ENCODE measurements at places on chromosomes 1 and 21.

DNA sequence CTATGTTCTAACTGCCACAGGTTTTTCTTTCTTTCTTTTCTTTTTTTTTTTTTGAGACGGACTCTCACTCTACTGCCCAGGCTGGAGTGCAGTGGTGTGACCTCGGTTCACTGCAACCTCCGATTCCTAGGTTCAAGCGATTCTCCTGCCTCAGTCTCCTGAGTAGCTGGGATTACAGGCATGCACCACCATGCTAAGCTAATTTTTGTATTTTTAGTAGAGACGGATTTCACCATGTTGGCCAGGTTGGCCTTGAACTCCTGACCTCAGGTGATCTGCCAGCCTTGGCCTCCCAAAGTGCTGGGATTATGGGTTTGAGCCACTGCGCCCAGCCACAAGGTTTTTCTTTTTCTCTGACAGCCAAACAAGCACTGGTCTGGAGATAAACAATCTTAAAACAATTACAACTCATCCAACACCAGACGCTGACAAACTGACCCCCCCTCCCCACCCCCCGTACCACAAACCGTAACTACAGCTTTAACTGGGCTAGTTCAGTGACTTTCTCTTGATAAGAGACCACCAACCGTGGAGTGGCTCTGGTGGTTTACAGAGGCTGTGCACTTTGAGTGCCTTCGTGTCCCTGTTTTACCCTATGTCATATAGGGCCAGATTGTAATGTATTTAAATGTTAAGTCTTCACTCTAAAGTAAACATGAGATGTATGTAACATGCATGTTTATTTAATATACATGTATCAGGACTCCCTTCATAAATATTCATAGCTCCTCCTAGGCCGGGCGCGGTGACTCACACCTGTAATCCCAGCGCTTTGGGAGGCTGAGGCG, 19.5 kb upstream of the PUM1 start:
- DNase-seq: no peak

- DNase-seq: no peak
Measured at GRCh38 chr1:51280321-51280978, 44.4 kb downstream of the RNF11 start.

DNA sequence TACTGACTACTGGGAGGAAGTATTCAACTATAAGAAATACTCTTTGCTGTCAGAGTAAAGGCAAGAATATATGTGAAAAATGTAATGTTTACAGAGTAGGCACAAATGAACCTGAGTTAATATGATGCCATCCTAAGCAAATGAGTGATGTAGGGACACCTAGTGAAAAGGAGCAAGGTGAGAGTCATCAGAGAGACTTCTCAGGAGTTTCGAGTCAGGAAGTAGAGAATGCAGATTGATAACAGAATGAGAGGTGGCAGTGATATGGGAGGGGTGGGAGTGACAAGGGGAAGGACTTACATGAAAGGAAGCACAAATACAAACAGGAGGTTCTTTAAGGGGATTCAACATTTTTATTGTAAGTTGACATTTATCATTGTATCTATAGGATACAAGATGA, 10.2 kb downstream of the PRCC start:
- no peak for DNase-seq

DNA sequence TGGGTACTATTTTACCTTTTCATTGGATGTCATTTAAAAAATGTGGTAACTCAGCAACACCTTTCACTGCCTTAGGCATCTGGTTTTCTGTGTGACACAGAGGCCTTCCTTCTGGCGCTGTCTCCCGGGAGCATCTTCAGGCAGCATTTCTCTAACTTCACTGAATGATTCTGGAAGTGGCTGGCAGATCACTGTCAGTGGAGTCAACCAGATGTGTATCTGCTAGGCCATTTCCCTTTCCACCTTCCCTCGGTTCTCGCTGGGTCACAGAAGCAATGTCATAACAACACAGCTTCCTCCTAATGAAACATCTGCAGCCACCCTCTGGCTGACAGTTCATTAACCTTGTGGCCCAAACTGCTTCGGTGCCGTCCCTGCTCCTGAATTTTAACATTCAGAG, 137.8 kb downstream of the KIF26B start:
- no peak for DNase-seq

- DNase-seq: no peak
Measured at GRCh38 chr1:46300673-46301405, 2.6 kb downstream of the LRRC41 start.

DNA sequence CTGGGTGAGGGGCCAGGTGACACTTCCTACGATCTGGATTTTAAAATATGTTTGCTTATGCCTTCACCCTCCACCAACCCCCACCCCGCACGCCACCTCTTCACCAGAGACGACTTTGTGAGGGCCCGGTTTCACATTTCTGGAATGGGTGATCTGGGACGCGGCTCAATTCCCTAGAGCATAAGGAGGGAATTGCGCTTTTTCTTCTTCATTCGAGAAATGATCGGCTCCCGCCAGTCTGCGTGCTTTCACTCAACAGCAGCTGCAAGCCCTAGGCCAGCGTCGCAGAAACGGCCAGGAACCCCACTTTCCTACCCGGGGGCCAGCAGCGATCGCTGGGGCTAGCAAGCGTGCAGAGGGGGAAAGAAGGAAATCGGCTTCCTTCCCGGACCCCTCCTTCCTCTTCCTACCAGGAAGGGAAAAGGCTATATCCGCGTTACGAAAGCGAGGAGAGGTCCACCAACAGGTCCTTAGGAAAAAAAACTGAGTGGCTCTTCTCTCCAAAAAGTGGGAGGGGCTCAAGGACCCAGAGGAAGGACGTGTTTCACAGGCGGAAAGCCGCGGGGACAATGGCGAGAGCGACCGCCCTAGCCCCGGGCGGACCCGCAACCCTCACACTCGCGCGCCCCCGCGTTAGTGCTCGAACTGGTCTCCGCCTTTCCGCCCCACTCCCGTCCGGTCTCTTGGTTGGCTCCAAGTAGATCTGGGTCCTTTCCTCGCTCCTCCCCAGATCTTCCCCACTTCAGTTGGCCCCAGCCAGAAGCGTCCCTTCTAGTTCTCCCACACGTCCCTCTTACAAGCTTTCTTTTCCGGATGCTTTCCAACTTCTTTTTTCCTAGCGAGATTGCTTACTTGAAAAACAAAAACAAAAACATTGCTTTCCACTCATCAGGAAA, 1.1 kb upstream of the ADAMTS1 start:
- no peak for DNase-seq

DNA sequence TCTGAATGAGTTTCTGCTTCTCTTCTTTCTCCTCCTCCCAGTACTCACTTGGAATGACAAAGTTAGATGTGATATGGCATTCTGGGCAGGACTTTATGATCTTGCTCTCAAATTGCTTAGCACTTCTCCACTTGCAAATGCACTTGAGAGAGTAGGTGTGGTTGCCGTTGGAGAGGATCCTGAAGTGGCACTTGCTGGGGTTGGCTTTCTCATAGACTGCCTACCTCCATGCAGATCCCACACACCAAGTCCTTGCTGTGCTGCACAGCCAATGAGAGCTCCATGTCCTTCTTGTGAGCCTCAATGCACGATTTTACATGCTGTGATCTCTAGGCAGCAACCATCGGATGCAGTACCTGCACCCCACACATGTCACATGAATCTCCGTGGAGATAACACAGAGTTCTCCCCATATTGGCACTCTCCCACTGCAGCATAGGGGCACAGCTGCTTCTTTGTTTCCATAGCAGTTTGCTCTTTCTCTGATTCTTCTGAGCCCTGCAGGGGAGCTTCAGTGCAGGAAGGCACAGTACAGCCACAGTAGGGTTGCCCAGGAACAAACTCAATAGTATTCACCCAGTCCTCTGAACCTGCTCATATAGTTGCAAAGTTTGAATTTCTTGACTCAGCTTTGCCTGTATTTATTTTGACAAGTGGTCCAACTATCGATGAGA, 45.2 kb downstream of the ZNF691 start:
- no peak for DNase-seq

DNA sequence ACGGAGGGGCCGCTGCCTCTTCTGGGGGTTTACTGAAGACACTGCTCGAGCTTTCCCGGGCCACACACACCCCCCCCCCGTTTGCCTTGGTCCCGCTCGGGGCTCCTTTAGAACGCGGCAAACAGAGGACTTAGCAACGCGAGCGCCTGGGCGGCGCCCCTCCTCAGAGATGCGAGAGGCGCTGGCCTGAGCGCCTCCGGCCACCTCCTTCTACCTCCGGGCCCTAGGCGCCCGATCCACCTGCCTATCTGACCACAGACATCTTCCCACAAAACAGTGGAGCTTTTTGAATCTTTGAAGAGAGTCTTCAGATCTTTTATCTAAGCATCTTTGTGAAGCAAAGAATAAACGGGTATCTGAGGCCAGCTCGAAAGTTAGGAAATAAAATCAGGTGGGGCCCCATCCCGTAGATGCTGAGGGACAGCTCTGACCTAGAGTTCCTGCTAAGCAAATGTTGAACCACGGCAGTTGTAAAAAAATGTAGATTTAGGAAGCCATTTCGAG, 436 bp upstream of the TTLL7 start:
- peak; percentile 37 for DNase-seq

Measured in CD14-positive monocyte (primary cell).